A549 treated with GW870086 at 1 μM for 4 hours (cell line): ENCODE measurements at places on chromosomes 5 and 9. TPM values are rescaled to one million over a fixed set of nuclear protein-coding genes. Genes with fewer than 3 reads are reported as not detected.

FOXI1 gene
- total RNA-seq, result not detected in 5 replicates

GMCL2 gene
- total RNA-seq, result not detected in 5 replicates

CARD9 gene
- total RNA-seq, result 0.82 to 1.9 TPM (median 1.2 TPM) in 5 replicates

GABRA6 gene
- not detected in 5 replicates for total RNA-seq

ADAMTS6 gene
- total RNA-seq, result 0.03 to 0.16 TPM (median 0.06 TPM) in 5 replicates

IL11RA gene
- 5.2 to 7.0 TPM (median 5.7 TPM) in 5 replicates for total RNA-seq

FAM78A gene
- 0.19 to 0.35 TPM (median 0.26 TPM) in 5 replicates for total RNA-seq

ZBED3 gene
- 3.2 to 4.2 TPM (median 3.6 TPM) in 5 replicates for total RNA-seq

HTR4 gene
- not detected in 5 replicates for total RNA-seq

SLC31A1 gene
- 18.8 to 21.9 TPM (median 20.6 TPM) in 5 replicates for total RNA-seq

PTRH1 gene
- 14.7 to 19.9 TPM (median 18.1 TPM) in 5 replicates for total RNA-seq

DPH7 gene
- 26.2 to 32.2 TPM (median 30.1 TPM) in 5 replicates for total RNA-seq

SPINK5 gene
- total RNA-seq, result not detected in 5 replicates

SUSD3 gene
- 0.65 to 1.1 TPM (median 0.83 TPM) in 5 replicates for total RNA-seq

FRRS1L gene
- 0.13 to 0.51 TPM (median 0.19 TPM) in 5 replicates for total RNA-seq

WDR38 gene
- 0.10 to 0.15 TPM in 2 of 5 replicates, not detected in the others for total RNA-seq

N4BP3 gene
- total RNA-seq, result 0.67 to 1.00 TPM (median 0.86 TPM) in 5 replicates

ADGRD2 gene
- not detected in 5 replicates for total RNA-seq

SPATA31D4 gene
- not detected in 5 replicates for total RNA-seq

RHOBTB3 gene
- 6.8 to 9.2 TPM (median 9.0 TPM) in 5 replicates for total RNA-seq

CTNND2 gene
- total RNA-seq, result not detected in 5 replicates

GNG10 gene
- total RNA-seq, result 51.5 to 71.5 TPM (median 66.2 TPM) in 5 replicates

CTXN3 gene
- total RNA-seq, result not detected in 5 replicates

ACTL7B gene
- total RNA-seq, result 0.07 TPM in 1 of 5 replicates, not detected in the others

SLC23A1 gene
- total RNA-seq, result 1.3 to 1.9 TPM (median 1.4 TPM) in 5 replicates

AQP7 gene
- 0.21 to 0.64 TPM (median 0.43 TPM) in 5 replicates for total RNA-seq

PCDHGB4 gene
- total RNA-seq, result 0.74 to 1.00 TPM (median 0.79 TPM) in 5 replicates

PCDHGB6 gene
- 0.07 to 0.16 TPM (median 0.12 TPM) in 5 replicates for total RNA-seq

DPYSL3 gene
- 19.4 to 27.1 TPM (median 22.8 TPM) in 5 replicates for total RNA-seq

STC2 gene
- total RNA-seq, result 37.0 to 50.7 TPM (median 39.2 TPM) in 5 replicates

MEF2C gene
- total RNA-seq, result 0.02 to 0.09 TPM in 2 of 5 replicates, not detected in the others

PCDHA10 gene
- 0.03 to 0.05 TPM (median 0.04 TPM) in 4 of 5 replicates, not detected in the other for total RNA-seq

HRCT1 gene
- 0.16 to 0.32 TPM (median 0.28 TPM) in 5 replicates for total RNA-seq

PCDHGA2 gene
- 0.45 to 0.72 TPM (median 0.70 TPM) in 5 replicates for total RNA-seq

PLCXD3 gene
- 0.09 to 0.25 TPM (median 0.22 TPM) in 5 replicates for total RNA-seq

PTTG1 gene
- 194 to 270 TPM (median 207 TPM) in 5 replicates for total RNA-seq

BRIX1 gene
- 46.5 to 56.4 TPM (median 54.0 TPM) in 5 replicates for total RNA-seq

EIF4EBP3 gene
- 1.1 to 3.0 TPM (median 2.1 TPM) in 5 replicates for total RNA-seq

BTNL9 gene
- total RNA-seq, result 0.19 to 1.0 TPM (median 0.72 TPM) in 5 replicates

ACOT12 gene
- total RNA-seq, result 0.07 to 0.08 TPM in 2 of 5 replicates, not detected in the others

SLC34A3 gene
- total RNA-seq, result 0.06 to 0.17 TPM (median 0.11 TPM) in 5 replicates

TLN1 gene
- 117 to 128 TPM (median 120 TPM) in 5 replicates for total RNA-seq

TTC16 gene
- total RNA-seq, result 0.08 TPM in 1 of 5 replicates, not detected in the others

ARHGAP26 gene
- total RNA-seq, result 5.9 to 9.5 TPM (median 8.8 TPM) in 5 replicates

ERCC8 gene
- 11.1 to 19.6 TPM (median 14.6 TPM) in 5 replicates for total RNA-seq

ATG10 gene
- total RNA-seq, result 8.2 to 9.8 TPM (median 8.8 TPM) in 5 replicates

LRRC70 gene
- total RNA-seq, result 0.07 to 0.32 TPM (median 0.16 TPM) in 5 replicates

SPEF2 gene
- total RNA-seq, result 1.7 to 2.4 TPM (median 1.9 TPM) in 5 replicates

LIFR gene
- 4.3 to 8.4 TPM (median 7.3 TPM) in 5 replicates for total RNA-seq

UBE2QL1 gene
- total RNA-seq, result 0.11 to 0.23 TPM (median 0.20 TPM) in 5 replicates

SPINK6 gene
- 0.49 to 0.87 TPM (median 0.64 TPM) in 3 of 5 replicates, not detected in the others for total RNA-seq

GABRA1 gene
- not detected in 5 replicates for total RNA-seq

C1QTNF3 gene
- total RNA-seq, result 0.26 TPM in 1 of 5 replicates, not detected in the others

FOXD4L4 gene
- 0.06 to 0.07 TPM (median 0.06 TPM) in 3 of 5 replicates, not detected in the others for total RNA-seq

PDE6A gene
- total RNA-seq, result 0.09 to 0.28 TPM (median 0.23 TPM) in 5 replicates

SHISAL2B gene
- not detected in 5 replicates for total RNA-seq

SPINK4 gene
- total RNA-seq, result not detected in 5 replicates

PCDHGB1 gene
- total RNA-seq, result 1.6 to 2.1 TPM (median 1.9 TPM) in 5 replicates
